NCI-H1105 (cell line): ENCODE measurements at places on chromosomes 5 and 9.

DNA sequence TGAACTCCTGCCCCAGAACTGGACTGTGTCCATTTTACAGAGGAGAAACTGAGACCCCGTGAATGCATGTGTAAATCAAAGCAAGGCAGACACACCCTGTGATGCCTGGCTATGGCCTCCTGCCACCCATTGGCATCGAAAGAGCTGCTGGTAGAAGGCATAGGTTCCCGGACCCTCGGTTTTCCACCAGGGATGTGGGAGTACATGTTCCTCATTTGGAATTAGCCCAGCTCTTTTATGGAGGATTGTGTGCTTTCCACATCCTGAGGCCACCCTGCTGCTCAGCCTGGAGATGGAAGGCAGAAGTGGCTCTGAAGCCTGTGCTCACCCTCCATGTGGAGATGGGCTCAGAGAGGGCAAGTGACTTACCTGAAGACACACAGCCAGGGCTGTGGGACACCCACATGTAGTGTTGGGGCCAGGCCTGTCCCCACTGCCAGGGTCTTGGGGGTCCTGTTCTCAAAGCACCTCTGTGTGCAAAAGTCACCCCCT lies 2.8 kb downstream of the SUSD3 start:
- DNase-seq = no peak

- no peak for DNase-seq
Observed at GRCh38 chr5:32981061-32981460, 269.9 kb downstream of the NPR3 start.

GRCh38 chr5:53023969-53024368 lies 34.8 kb downstream of the ITGA2 start:
- no peak for DNase-seq

- DNase-seq = no peak
Observed at GRCh38 chr9:114680259-114681001, 1.6 kb downstream of the TEX48 start.

DNA sequence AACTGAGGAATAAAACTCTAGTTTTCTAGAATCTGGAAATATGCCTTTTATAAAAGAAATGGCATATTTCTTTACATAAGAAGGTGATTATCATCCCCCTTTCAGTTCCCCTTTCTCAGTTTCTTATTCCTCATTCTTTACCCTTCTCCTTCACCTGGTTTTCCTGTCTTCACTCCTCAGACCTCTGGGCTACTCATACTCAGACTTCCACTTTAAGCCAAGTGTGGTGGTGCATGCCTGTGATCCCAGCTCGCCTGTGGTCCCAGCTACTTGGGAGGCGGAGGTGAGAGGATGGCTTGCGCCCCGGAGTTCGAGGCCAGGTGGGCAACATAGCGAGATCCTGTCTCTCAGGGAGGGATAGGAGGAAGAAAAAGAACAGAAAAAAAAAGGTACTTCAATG lies 57.2 kb downstream of the RANBP6 start:
- DNase-seq = no peak

DNA sequence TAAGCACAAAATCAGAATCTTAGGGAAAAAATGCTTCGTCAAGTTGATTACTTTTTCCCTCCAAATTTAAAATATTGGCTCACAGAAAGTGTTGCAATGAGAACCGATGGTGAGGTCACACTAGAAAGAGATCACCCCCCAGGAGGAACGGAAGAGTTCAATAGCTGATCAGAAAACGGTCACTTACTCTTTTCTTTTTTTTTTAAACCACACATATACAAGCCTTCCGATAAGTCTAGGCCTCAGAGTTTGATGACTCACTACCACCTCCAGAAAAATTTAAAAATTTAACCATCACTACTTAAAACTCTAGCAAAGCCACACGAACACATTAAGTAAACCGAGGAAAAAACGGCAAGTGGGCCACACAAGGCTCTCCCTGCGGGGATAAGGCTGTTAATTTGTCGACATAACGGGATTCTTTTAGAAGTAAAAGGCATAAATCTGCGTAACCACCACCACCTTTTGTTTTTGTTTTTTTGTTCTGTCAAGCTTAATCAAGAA lies 1.2 kb downstream of the SURF4 start:
- no peak for DNase-seq

GRCh38 chr5:174500636-174501035 lies 223.7 kb upstream of the MSX2 start:
- DNase-seq = no peak

DNA sequence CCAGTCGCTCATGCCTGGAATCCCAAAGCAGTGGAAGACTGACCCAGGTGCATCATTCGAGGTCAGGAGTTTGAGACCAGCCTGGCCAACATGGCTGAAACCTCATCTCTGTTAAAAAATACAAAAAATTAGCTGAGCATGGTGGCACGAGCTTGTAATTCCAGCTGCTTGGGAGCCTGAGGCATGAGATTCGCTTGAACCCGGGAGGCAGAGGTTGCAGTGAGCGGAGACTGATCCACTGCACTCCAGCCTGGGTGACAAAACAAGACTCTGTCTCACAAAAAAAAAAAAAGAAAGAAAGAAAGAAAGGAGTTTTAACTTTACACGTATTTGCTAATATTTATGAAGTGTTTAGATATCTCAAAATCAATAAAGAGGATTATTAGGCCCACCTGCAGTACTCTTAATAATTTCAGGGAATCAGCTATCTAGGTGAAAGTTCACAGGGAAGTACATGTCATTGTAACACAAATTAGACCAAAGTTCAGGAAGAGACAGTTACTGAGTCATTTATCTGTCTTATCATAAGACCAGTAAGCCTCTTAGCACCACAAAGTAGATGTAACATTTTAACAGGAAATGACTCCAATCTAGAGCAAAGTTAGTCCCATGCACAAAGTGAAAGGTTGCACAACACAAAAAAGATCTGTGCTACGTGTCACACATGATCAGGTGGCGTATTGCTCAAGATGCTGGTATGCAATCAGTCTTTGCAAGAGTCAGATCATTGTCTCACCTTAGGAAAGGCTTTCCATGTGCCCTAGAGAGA lies 34.1 kb upstream of the PLIN2 start:
- no peak for DNase-seq

- no peak for DNase-seq
Observed at GRCh38 chr5:2894316-2894715, 142.8 kb upstream of the IRX2 start.

DNA sequence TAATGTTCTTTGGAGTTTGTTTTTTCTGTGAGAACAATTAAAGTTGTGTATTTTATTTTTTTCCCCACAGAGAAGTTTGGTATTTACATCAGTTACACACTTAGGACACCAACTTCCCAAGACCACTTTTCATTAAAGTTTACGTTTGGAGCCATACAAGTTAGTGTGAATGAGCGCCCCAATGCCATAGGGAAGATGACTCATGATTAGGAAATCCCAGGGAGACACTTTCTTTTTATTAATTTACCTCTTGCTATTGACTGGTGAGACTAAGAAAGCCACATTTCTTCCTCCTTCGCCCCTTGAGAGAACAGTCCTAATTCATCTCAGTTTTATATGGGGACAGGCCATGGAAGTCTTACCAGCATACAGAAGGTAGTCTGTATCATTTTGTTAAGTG lies 57.1 kb downstream of the EDIL3 start:
- no peak for DNase-seq

- DNase-seq = no peak
Observed at GRCh38 chr9:109604131-109604530, 106.0 kb upstream of the PTPN3 start.

GRCh38 chr5:119171686-119172085 lies 100.8 kb downstream of the DMXL1 start:
- DNase-seq = no peak

GRCh38 chr9:87606841-87607521 lies 109.3 kb downstream of the DAPK1 start:
- no peak for DNase-seq

- no peak for DNase-seq
Observed at GRCh38 chr5:10636363-10637142, 72.7 kb downstream of the ANKRD33B start.

- peak; percentile 92 for DNase-seq
Observed at GRCh38 chr9:89179895-89180734, 1.5 kb upstream of the SHC3 start.

- DNase-seq = no peak
Observed at GRCh38 chr9:138021251-138022056, 143.9 kb downstream of the CACNA1B start.

DNA sequence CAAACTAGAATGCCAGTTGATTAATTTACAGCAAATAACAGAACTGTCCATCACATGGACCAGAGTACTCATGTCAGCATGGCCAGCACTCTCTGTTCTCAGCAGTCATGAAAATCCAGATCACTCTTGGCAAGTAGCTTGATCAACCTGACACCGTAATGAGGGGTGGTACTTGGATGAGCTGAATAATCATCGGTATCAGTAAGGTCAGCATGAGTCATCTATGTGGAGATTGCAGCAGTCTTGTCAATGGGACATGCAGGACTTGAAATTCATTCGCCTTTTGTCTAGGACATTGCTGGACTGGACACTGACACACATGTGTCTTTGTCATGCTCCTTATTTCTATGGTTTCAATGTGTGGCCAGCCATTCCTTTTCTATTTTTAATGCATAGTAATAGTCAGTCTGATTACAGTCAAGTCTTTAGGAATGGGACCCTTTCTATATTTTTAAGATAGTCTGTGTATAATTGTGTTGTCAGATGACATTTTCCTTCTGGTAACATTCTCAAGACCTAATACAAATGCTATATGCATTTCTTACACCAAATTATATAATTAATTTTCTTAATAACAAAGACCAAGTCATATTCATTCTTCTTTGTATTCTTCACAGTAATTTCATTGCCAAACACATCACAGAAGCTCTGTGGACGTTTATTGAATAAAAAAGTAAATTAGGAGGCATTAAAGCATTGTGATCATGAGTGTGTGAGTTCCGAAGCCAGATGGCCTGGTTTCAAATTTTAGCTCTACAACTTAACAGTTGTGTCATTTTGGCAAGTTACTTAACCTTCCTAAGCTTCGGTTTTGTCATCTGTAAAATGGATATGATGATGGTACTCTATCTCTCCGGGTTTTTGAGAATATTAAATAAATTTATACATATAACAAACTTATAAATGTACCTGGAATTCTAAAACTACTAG lies 57.4 kb downstream of the ADAMTSL1 start:
- DNase-seq = no peak

- DNase-seq = peak; percentile 27
Observed at GRCh38 chr9:28774433-28775235, 1201.4 kb upstream of the C9orf72 start.

DNA sequence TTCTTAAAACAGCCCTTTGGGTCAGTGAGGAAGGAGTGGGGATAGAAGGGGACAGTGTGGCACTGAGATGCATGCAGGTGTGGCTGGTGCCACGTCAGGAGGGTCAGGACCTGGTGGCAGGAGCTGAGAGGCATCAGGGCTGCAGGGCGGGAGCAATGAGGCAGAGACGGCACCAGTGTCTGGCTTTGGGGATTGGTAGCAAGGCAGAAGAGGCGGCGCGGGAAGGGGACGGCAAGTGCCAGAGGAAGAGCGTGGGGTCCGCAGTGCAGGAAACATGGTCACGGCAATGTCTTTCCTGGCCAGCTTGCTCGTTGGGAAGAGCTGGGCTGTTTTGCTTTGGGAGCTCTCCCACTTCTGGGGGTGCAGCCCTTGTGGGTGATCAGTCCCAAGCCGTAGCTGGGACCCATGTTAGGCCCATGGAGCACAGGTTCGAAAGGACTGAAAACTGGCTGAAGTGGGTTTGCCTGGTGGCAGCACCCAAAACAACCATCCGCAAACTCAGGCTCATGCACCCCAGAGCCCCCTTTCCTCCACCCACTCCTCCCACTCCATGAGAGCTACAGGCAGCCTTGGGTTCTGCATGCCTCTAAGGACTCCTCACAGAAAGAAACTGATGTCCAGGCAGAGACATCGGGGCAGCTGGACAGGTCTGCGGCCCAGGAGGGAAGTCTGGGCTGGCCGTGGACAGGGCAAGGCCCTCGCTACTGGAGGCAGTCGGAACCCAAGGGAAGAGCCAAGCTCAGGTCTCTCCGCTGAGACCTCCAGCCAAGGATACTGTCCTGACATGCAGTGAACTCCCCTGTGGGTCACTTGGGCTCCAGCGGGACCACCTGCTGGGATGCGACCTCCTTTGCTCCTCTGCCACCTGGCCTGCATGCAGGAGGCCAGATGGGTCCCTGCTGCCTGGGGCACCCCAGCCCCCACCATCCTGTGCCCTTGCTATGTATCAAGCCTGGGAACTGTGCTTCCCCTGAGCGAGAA lies 104.4 kb downstream of the ZNF354C start:
- DNase-seq = no peak
